ENCODE measurements at places on chromosomes 6 and 20.
A peak's percentile ranks its signal among the peaks of the same experiment; 100 is the strongest.

DNA sequence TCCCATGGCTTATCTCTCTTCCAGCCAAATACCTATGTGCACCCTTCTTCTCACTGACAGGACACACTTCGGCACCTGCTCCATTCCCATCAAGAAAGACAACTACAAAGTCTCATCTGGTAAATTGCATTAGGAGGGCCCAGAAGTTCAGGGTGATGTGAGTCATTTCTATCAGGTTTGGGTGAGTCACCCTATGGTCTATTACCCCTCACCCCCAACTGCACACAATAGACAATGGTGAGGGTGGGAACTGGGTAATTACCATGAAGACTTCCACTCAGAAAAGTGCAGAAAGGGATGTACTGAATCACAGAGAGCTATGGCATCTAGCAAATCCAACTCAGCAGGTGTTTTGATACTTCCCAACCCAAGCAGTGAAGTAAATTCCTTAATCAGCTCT is 54.8 kb downstream of the OPN5 start:
- no peak for DNase-seq

- DNase-seq: no peak
These were observed 32.0 kb downstream of the TNFRSF21 start for GRCh38 chr6:47277702-47278101.

DNA sequence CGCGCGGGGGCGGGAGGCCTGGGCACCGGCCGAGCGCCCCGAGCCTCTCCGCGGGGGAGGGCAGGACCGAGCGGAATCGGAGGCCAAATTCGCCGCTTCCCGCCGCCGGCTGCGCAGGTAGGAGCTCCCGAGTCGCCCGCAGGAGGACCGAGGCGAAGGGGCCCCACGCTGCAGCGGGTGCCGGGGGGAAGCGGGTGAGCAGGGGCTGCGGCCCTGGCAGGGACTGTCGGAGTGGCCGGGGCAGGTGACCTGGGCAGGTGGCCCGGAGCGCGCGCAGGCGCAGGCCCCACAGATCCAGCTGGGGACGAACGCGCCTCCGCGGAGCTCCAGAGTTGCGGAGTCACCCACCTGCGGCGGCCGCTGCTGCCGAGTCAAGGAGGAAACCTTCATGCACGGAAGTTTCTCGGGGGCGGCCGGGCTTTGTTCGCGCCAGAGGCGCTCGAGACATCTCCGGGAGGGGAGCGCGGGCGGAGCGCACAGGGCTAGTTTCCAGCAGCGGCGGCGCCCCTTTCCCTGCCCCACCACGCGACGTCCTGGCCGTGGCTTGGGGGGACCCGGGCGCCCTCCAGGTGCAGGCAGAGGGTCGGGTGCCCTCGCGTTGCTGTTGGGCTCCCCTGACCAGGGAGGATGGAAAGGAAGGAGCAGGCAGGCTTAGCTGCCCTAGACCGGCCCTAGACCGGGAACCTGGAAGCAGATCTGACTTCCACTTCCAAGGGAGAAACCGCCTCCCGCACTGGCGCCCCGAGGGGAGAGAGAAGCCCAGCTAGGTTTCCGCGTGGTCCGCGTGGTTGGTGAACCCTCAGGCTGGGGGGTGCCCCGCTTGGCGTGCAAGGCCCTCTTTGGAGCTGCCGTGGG is 590 bp downstream of the SLCO4A1 start:
- no peak for DNase-seq

DNA sequence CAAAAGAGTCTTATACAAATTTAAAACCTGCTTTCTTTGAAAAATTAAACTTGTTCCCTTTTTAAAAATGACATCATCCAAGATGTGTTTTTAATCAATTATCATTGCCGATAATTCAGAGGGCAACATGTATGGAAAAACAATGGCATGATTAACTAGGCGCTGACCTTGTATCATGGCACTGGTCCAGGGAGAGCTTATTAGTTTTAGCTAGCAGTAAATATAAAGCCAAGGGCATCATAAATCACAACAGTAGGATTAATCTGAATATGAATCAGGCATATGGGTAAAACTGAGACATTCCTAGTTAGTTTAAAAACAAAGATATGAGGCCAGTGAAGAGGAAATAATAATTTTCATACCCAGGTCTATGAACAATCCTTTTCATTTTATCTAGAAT is 374.0 kb downstream of the HDGFL1 start:
- DNase-seq: no peak

- no peak for DNase-seq
These were observed 53.6 kb upstream of the SMOC2 start for GRCh38 chr6:168387426-168387825.

DNA sequence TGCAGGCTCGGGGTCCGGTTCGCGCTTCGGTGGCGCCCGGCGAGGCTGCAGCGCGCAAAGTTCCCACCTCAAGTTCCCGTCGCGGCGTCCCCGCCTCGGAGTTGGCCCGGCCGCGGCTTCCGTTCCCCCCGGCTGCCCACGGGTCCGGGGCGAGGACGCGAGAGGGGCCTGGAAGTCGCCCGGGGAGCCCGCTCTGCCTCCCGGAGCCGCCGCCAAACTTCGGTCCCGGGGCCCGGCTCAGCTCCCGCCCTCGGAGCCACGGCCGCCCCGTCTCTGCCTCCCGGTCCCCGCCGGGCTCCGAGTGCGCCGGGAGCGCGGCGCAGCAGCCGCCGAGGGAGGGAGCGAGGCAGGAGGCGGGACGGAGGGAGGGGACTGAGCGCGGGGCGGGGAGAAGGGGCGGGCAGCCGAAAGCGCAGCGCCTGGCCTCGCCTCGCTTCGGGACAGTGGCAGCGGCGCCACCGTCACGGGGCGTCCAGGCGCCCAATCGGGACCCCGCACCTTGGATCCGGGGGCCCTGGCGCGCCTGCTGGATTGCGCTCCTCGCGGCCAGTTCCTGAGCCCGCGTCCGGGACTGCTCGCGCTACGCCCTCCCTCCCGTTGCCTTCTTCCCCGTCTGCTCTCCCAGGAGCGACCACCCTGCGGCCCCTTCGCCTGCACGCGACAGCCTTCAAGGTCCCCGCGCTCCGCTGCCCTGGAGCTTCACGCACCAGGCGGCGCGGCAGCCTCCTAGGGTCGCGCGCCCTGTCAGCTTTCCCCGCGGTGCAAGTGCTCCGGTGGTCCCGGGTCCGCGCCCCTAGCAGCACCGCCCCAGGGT is at the start of gene KCNG1:
KCNG1 (minus strand) TSS at position 305 of the 814 bp plus-strand sequence. CDS start 12,769 bp downstream, outside the sequence.
- peak; percentile 79 for DNase-seq

GRCh38 chr6:30684386-30685156 is 1.9 kb downstream of the PPP1R18 start:
- DNase-seq: peak; percentile 29

- peak; percentile 81 for DNase-seq
These were observed 157.4 kb upstream of the ZNF217 start for GRCh38 chr20:53750827-53751619.
